ENCODE measurements at places on chromosomes 2 and 18.
A peak's percentile ranks its signal among the peaks of the same experiment; 100 is the strongest.

GRCh38 chr2:170715062-170715931 lies at the start of gene SP5:
Gene SP5 (plus strand): TSS chr2:170715337. CDS start chr2:170715513, 176 bp downstream.
- peak; percentile 69 for DNase-seq

DNA sequence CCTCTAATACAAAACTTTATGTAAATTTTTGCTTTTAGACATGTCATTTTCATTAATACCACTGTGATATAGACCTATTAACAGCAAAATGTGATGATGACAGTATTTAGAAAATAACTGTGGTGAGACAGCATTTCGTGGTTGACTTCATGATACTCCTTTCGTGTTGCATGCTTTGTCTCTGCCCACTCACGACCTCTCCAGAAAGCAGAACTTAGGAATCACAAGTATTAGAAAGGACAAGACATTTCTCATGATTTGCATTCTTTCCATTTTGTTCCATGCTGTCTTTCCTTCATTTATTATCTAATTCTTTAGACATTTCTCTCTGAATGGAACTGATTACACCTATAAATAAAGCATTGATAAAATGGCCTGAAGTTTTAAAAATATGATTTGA lies 85.2 kb upstream of the POU3F3 start:
- DNase-seq, result no peak

- DNase-seq, result no peak
These were observed 99.4 kb upstream of the RASGRP3 start for GRCh38 chr2:33377048-33377447.

- DNase-seq, result no peak
These were observed 161.0 kb upstream of the TMEM200C start for GRCh38 chr18:6056171-6056910.

GRCh38 chr2:114160263-114160981 lies 270.5 kb downstream of the ACTR3 start:
- no peak for DNase-seq

GRCh38 chr2:150699218-150699617 lies 211.8 kb upstream of the RND3 start:
- DNase-seq, result no peak
